Temporal lobe (tissue), 4 donors: ENCODE measurements at places on chromosomes 3 and 15. TPM values are rescaled to one million over a fixed set of nuclear protein-coding genes. Genes with fewer than 3 reads are reported as not detected.

MBNL1 gene
- total RNA-seq, result 32.9 TPM

ROBO1 gene
- 278 TPM for total RNA-seq

RBP2 gene
- total RNA-seq, result not detected

CERS3 gene
- 0.74 TPM for total RNA-seq

KAT2B gene
- total RNA-seq, result 14.5 TPM

AMT gene
- total RNA-seq, result 3.9 TPM

NOX5 gene
- not detected for total RNA-seq

ST6GAL1 gene
- total RNA-seq, result 48.4 TPM

ST3GAL6 gene
- total RNA-seq, result 13.0 TPM

GAP43 gene
- total RNA-seq, result 188 TPM

SHC4 gene
- 5.4 TPM for total RNA-seq

CFAP100 gene
- 2.5 TPM for total RNA-seq

FRMD5 gene
- 19.7 TPM for total RNA-seq

P2RY12 gene
- total RNA-seq, result 15.0 TPM

IGDCC3 gene
- total RNA-seq, result 9.8 TPM

PARP15 gene
- 0.49 TPM for total RNA-seq

DUOXA2 gene
- not detected for total RNA-seq

KCNMB3 gene
- total RNA-seq, result 1.7 TPM

COL6A5 gene
- total RNA-seq, result under 0.01 TPM

SPRED1 gene
- 49.9 TPM for total RNA-seq

RTP1 gene
- 0.25 TPM for total RNA-seq

CACNA1D gene
- total RNA-seq, result 20.9 TPM

ISLR2 gene
- 176 TPM for total RNA-seq

ROPN1B gene
- total RNA-seq, result 0.98 TPM

RAD18 gene
- total RNA-seq, result 13.3 TPM

DUOX1 gene
- not detected for total RNA-seq

EPHB1 gene
- 29.0 TPM for total RNA-seq

LOXL1 gene
- total RNA-seq, result 3.0 TPM
